Upper lobe of right lung (tissue), 1 donor: ENCODE measurements at places on chromosomes 4 and X. TPM values are rescaled to one million over a fixed set of nuclear protein-coding genes. Genes with fewer than 3 reads are reported as not detected.

Gene GCNA
- total RNA-seq: 3.4 TPM

GRCh38 chr4:72966652-72967051 is 102.9 kb downstream of the COX18 start:
- H3K27me3 ChIP-seq: no peaks in the 10 kb centered on the region
- no peak overlapping the region for H3K27ac ChIP-seq
- H3K4me3 ChIP-seq: no peak overlapping the region
- H3K4me1 ChIP-seq: no peaks in the 10 kb centered on the region
- no peak for DNase-seq

DNA sequence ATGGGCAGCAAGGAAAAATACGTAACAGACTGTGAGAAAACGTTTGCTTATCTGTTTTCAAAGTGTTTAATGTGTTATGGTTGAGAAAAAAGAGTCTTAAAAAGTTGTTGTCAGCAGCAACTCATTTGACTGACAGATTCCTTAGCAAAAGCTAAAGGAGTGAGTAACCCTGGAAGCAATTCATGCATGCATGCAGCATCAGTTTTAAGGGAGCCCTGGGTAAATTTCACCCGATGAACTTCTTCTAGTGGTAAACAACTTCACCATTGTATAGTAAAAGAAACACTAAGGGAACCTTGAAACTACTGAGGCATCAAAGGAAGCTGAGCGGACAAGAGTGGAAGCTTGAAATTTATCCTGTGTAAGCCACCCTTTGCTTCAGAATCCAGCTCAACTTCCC is 583.2 kb upstream of the INTU start:
- H3K4me3 ChIP-seq: no peak overlapping the region
- H3K36me3 ChIP-seq: no peaks in the 10 kb centered on the region
- no peaks in the 10 kb centered on the region for H3K4me1 ChIP-seq
- DNase-seq: no peak
- H3K27me3 ChIP-seq: no peaks in the 10 kb centered on the region

DNA sequence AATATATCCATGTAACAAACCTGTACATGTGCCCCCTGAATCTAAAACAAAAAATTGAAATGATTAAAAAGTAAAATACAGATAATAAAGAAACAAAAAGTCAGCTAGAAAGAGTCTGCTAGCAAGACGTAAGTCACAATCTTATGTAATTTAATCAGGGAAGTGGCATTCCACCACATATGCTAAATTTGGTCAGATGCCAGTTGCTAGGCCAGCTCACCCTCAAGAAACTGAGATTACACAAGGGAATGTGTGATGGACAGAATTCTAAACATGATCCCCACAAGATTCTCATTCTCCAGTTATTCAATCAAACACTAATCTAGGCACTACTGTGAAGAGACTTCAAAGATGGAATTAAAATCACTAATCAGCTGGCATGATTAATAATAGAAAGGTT is 689.3 kb downstream of the CENPC start:
- H3K4me1 ChIP-seq: no peaks in the 10 kb centered on the region
- H3K36me3 ChIP-seq: no peaks in the 10 kb centered on the region
- H3K27me3 ChIP-seq: no peaks in the 10 kb centered on the region
- H3K4me3 ChIP-seq: no peak overlapping the region

DNA sequence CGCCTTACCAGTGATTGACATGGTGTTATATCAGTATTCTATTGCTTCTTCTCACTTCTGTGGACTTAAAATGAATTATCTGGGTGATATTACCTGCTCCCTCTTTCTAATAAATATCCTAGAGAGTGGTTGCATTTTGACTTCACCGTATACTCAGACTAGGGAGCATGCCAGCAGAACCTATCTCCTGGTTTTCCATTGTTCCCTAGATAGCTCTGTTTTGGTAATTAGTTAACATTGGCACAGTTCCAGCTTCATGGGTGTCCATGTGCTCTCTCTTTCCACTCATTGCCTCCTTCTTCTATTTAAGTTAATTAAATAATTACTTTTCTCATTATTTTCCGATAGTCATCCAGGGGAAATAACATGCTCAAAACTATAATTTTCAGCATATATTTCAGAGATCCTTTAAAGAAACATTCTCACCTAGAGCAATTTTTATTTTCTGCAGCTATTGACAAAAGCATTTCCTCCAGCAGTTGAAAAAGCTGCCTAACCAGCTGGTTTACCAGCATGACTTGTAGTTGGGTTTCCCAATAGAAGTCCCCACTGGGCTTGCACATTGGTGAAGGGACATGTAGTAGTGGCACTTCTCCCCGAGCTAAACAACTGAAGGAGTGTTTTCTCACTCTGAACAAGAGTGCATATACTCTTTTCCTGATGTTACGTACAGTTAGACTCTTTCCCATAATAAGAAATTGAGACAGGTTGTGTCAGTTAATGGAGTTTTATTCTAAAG is 27.9 kb upstream of the PAPSS1 start:
- H3K27me3 ChIP-seq: no peaks in the 10 kb centered on the region
- H3K4me3 ChIP-seq: no peak overlapping the region
- DNase-seq: no peak
- H3K36me3 ChIP-seq: no peaks in the 10 kb centered on the region

- peaks cover 15% of the 10 kb centered on the region for H3K27me3 ChIP-seq
- H3K4me3 ChIP-seq: no peak overlapping the region
- H3K36me3 ChIP-seq: no peaks in the 10 kb centered on the region
- peaks cover 22% of the 10 kb centered on the region for H3K4me1 ChIP-seq
- H3K27ac ChIP-seq: no peak overlapping the region
Measured at GRCh38 chr4:168634276-168634802, 137.5 kb downstream of the PALLD start.

Gene RAB39B
- total RNA-seq: 0.75 TPM

- H3K36me3 ChIP-seq: no peaks in the 10 kb centered on the region
- no peak overlapping the region for H3K27ac ChIP-seq
- no peaks in the 10 kb centered on the region for H3K27me3 ChIP-seq
- no peak overlapping the region for H3K4me3 ChIP-seq
Measured at GRCh38 chrX:153681175-153681574, 6.6 kb upstream of the SLC6A8 start.

GRCh38 chrX:43530837-43531236 is 125.3 kb upstream of the MAOA start:
- no peak overlapping the region for H3K4me3 ChIP-seq
- no peak for DNase-seq
- no peaks in the 10 kb centered on the region for H3K36me3 ChIP-seq
- H3K27me3 ChIP-seq: no peaks in the 10 kb centered on the region

DNA sequence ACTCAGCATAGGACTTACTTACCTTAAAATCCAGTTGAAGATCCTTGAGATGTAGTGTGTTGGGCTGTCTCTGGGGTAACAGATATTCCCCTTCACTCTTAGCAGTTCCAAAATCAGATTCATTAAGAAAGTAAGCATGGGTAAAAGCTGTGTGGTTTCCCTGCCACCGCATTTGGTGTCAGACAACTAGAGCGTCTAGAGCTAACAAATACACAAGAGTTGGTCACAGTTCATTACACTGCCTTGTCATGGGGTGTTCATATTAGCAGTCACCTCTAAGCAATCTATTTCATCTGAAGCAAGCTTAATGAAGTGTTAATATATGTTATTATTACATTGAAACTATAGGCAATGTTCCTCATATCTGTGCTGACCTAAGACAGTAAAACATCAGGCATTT is 342.8 kb downstream of the PPARGC1A start:
- no peak overlapping the region for H3K27ac ChIP-seq
- H3K36me3 ChIP-seq: no peaks in the 10 kb centered on the region
- no peaks in the 10 kb centered on the region for H3K4me1 ChIP-seq

DNA sequence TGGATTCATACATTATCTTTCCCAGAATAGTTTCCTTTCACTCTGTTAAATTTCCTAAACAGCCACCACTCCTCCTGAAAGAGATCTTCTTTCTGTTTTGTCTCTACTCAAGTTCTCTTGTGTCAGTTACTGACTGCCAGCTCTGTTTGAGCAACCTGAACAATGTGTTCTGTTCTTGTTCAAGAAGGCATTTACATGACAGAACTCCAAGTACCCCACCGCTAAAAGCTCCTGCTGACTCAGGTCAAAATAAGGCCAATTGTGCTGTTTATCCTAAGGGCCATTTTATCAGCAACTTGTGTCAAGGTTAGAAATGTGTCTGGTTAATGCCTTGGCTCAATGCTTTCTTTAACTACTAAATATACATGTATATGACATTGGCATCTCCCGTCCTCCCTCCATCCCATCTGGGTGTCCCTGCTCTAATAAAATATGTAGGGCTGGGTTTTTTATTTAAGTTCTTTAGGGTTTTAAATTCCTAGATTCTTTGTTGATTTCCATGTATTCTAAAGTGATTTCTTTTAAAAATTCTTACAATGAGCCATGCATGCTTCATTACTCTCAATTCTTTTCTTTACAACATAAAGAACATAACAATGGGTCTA is 144.3 kb upstream of the PAQR3 start:
- H3K27me3 ChIP-seq: no peaks in the 10 kb centered on the region
- DNase-seq: no peak
- no peak overlapping the region for H3K27ac ChIP-seq
- no peak overlapping the region for H3K4me3 ChIP-seq
- H3K4me1 ChIP-seq: no peaks in the 10 kb centered on the region

DNA sequence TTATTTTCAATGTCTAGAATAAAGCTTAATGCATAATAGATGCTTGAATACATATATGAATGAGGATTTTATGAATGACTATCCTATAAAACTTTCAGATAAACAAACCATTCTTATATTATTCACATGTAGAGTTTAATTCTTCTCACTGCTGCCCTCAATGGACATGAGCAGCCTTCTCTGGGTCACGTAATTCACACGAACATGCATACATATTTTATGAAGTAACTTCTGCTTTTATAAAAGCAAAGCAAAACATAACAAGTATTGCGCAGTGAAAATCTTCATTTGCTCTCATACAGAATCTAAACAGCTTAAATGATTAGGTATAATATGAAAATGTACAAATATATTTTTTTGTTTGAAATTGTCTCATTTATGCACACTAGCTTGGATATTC is 116.7 kb downstream of the TMA16 start:
- peak overlapping the region; percentile 45 for H3K4me3 ChIP-seq
- peak overlapping the region; percentile 69 for H3K27ac ChIP-seq
- no peaks in the 10 kb centered on the region for H3K4me1 ChIP-seq
- DNase-seq: no peak
- no peaks in the 10 kb centered on the region for H3K36me3 ChIP-seq

DNA sequence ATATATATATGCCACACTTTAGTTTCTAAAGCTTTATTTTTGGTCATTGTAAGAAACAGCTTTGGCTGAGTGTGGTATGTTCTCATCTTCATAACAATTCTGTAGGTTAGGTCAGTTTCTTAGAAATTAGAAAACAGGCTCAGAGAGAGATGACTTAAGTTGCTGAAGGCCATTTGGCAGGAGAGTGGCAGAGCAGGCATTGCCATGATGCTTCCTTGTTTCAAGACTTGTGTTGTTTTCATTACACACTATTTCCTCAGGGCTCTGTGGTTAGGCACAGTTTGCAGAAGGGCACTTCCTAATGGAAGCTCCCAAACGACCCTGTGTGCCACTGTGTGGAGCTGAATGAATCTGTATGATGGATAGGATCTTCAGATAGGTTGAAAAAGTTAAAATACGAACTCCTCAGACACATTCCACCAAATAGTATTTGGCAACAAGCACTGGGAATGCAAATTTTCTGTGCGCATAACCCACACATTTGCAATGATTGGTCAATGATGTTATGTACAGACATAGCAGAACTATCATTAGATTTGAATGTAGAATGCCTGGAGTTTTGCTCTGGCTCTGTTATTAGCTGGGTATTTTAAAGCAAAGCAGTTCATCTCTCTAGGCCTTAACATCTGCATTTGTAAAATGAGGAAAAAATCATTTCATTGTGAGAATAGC is 274.3 kb upstream of the HS3ST1 start:
- H3K4me1 ChIP-seq: no peaks in the 10 kb centered on the region
- H3K27ac ChIP-seq: no peak overlapping the region
- no peak overlapping the region for H3K4me3 ChIP-seq
- no peaks in the 10 kb centered on the region for H3K36me3 ChIP-seq
- no peaks in the 10 kb centered on the region for H3K27me3 ChIP-seq
- DNase-seq: no peak

Gene IL3RA
- 43.0 TPM for total RNA-seq

- H3K27ac ChIP-seq: no peak overlapping the region
- no peaks in the 10 kb centered on the region for H3K36me3 ChIP-seq
- H3K27me3 ChIP-seq: no peaks in the 10 kb centered on the region
Measured at GRCh38 chr4:117550085-117550484, 464.7 kb upstream of the TRAM1L1 start.

DNA sequence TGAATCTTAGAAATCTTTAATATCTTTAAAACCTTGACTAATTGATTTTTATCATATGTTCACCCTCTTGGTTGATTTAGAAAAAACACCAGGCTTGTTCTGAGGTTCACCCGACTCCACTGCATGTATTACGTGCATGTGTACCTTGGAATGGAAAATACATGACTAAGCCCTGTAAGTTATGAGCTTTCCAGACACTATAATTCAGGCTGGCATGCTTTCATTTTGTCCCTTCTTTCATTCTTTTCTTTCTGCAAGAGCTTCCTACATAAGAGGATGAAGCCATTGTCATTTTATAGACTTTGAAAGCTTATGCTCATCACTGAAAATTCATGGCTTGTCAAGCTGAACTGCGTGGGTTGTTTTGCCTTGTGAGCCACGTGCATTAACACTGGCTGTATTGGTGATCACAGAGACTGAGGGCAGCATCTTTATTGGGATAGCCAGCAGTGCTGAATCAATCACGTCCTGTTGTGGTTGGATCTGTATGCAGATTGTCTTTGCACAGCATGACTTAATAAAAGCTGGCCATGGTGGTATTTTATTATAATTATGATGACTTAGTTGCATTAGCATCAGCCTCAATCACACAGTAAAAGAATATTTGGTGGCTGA is 141.9 kb downstream of the SLIT2 start:
- H3K4me1 ChIP-seq: no peaks in the 10 kb centered on the region
- no peak for DNase-seq
- no peaks in the 10 kb centered on the region for H3K27me3 ChIP-seq
- no peaks in the 10 kb centered on the region for H3K36me3 ChIP-seq
- H3K4me3 ChIP-seq: no peak overlapping the region
- H3K27ac ChIP-seq: no peak overlapping the region

DNA sequence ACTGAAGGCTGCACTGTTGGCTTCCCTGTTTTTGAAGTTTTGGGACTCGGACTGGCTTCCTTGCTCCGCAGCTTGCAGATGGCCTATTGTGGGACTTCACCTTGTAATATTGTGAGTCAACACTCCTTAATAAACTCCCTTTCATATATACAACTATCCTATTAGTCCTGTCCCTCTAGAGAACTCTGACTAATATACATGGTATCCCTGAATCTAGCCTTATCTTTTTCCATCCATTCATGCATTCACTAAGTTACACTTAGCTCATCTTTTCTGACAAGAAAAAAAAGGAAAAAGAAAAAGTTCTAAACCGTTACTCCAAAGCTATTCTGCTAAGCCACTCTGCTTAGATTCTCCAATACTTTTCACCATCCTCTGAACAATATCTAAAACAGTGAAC is 1260.2 kb upstream of the PCDH7 start:
- no peak overlapping the region for H3K27ac ChIP-seq
- H3K4me1 ChIP-seq: no peaks in the 10 kb centered on the region
- DNase-seq: no peak
- no peaks in the 10 kb centered on the region for H3K27me3 ChIP-seq
- no peaks in the 10 kb centered on the region for H3K36me3 ChIP-seq
- H3K4me3 ChIP-seq: no peak overlapping the region

Gene FREM3
- 0.78 TPM for total RNA-seq

- H3K36me3 ChIP-seq: no peaks in the 10 kb centered on the region
- no peaks in the 10 kb centered on the region for H3K4me1 ChIP-seq
- no peak overlapping the region for H3K4me3 ChIP-seq
- H3K27ac ChIP-seq: no peak overlapping the region
- H3K27me3 ChIP-seq: no peaks in the 10 kb centered on the region
Measured at GRCh38 chr4:102129810-102130209, 215.5 kb downstream of the SLC39A8 start.

Gene NLGN4X
- 4.2 TPM for total RNA-seq

Gene TMEM35A
- 1.5 TPM for total RNA-seq

Gene ANK2
- total RNA-seq: 12.0 TPM
